ENCODE measurements at places on chromosomes 5 and 9. TPM values are rescaled to one million over a fixed set of nuclear protein-coding genes. Genes with fewer than 3 reads are reported as not detected.

The AJM1 gene
- total RNA-seq, result 2.9 TPM

The NUTM2G gene
- total RNA-seq, result not detected

- no peak overlapping the region for H3K4me3 ChIP-seq
- peaks cover 53% of the 10 kb centered on the region for H3K36me3 ChIP-seq
- no peaks in the 10 kb centered on the region for H3K27me3 ChIP-seq
- DNase-seq, result no peak
- no peaks in the 10 kb centered on the region for H3K4me1 ChIP-seq
- H3K27ac ChIP-seq, result no peak overlapping the region
These were observed 60.1 kb upstream of the CACNA1B start for GRCh38 chr9:137817236-137818200.

GRCh38 chr9:94693485-94694204, 32.9 kb upstream of the AOPEP start:
- DNase-seq, result peak; percentile 10
- no peaks in the 10 kb centered on the region for H3K36me3 ChIP-seq
- no peak overlapping the region for H3K27ac ChIP-seq
- H3K27me3 ChIP-seq, result no peaks in the 10 kb centered on the region
- peak overlapping the region; percentile 32 for H3K4me3 ChIP-seq

GRCh38 chr5:171494452-171495121, 75.1 kb downstream of the FGF18 start:
- H3K36me3 ChIP-seq, result no peaks in the 10 kb centered on the region
- no peak overlapping the region for H3K4me3 ChIP-seq
- peak; percentile 91 for DNase-seq
- H3K27ac ChIP-seq, result peak overlapping the region; percentile 78

DNA sequence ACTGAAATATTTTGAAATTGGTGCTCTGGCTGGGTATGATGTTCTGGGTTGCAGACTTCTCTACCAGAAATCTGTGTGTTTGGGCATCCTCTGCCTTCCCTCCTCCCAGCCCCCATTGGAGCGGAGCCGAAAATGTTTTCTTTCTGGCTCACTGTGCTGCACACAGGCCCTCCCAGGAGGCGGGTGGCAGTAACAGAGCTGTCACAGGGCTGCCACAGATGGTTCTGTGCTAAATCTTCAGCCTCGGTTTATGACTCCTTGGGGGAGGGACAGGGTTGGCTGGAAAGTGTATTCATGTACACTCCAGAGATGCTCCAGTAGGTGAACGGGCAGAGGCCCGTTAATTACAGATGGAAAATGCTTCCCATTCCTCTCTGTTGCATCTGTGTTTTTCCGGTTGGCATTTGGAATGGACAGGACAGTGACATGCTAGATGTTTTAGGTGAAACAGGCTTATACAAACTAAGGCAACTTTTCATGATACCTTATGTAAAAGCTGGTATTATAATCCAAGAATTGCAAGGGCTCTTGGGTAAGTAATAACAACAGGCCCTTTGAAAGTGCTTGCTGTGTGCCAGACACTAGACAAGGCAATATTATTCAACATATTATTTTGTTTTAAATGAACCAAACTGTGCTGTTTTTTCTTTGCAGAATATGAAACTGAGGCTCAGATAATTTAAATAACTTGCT, 180.2 kb downstream of the ADCY2 start:
- no peaks in the 10 kb centered on the region for H3K4me1 ChIP-seq
- H3K27ac ChIP-seq, result no peak overlapping the region
- DNase-seq, result no peak
- no peak overlapping the region for H3K4me3 ChIP-seq
- H3K36me3 ChIP-seq, result no peaks in the 10 kb centered on the region

- H3K27ac ChIP-seq, result no peak overlapping the region
- H3K4me1 ChIP-seq, result no peaks in the 10 kb centered on the region
- no peak overlapping the region for H3K4me3 ChIP-seq
These were observed 188.4 kb upstream of the PRDM9 start for GRCh38 chr5:23318960-23319359.

DNA sequence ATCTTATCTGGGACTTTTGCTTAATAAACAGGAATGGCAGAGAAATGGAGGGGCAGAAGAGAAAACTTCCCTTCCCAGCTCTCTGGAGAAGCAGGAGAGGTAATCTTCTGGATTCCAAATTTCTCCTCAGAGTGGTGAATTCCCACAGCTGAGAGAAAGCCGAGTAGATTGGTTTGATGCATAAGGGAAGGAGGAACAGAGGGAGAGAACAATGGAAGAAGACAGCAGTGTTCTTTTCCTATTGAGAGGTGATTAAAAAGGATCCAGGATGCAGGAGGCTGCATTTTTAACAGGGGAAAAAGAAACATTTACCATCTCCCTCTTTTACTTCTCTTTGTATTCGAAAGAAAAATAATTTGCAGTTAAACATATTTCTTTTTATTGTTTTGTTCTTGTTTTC, 13.1 kb downstream of the SH3RF2 start:
- DNase-seq, result no peak
- H3K36me3 ChIP-seq, result no peaks in the 10 kb centered on the region
- H3K27me3 ChIP-seq, result no peaks in the 10 kb centered on the region
- H3K4me1 ChIP-seq, result no peaks in the 10 kb centered on the region
- no peak overlapping the region for H3K4me3 ChIP-seq

- H3K27me3 ChIP-seq, result no peaks in the 10 kb centered on the region
- H3K27ac ChIP-seq, result no peak overlapping the region
- H3K36me3 ChIP-seq, result no peaks in the 10 kb centered on the region
- no peaks in the 10 kb centered on the region for H3K4me1 ChIP-seq
- DNase-seq, result no peak
These were observed 390.8 kb upstream of the PTGER4 start for GRCh38 chr5:40288800-40289485.

Data from endodermal cell (in vitro differentiated cells).